Kidney glomerular epithelial cell (primary cell): ENCODE measurements at places on chromosomes 7 and 10.

GRCh38 chr7:135238112-135238744, 4.6 kb downstream of the STRA8 start:
- no peak for DNase-seq

- no peak for DNase-seq
Measured at GRCh38 chr7:43750016-43750887, 8.2 kb upstream of the BLVRA start.

DNA sequence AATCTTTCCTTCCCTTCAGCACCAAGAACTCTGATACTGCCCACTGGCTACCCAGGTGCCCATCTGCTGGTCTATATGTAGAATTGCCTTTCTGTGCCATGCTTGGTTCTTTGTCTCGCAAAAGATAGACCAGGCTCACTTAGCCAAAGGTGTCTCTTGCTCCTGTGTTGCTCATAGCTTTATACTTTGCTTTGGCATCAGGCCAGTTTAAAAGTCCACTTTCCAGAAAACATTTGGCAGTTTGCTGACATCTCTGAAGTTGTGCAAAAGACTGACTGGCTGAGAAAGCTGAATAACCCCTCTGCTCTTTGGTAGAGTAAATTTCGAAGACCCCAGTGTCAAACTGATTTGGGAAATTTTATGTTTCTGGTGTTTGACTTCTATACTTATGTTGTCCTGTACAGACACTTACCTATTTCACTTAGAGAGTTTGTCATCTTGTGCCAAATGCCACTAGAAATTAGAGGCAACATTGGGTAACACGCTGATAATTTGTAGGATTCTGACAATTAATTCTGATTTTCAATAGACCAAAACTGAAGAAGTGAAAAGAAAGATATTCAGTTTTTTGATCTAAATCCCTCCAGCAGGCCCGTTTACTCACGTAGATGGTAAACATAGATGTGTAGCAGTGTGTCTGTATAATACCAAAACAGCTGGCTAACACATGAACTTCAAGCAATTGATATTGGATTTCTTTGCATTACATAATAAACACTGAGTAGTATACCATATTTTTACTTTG, 91.1 kb downstream of the CPED1 start:
- peak; percentile 7 for DNase-seq

GRCh38 chr7:27784399-27785053, 44.6 kb downstream of the TAX1BP1 start:
- DNase-seq, result peak; percentile 35

DNA sequence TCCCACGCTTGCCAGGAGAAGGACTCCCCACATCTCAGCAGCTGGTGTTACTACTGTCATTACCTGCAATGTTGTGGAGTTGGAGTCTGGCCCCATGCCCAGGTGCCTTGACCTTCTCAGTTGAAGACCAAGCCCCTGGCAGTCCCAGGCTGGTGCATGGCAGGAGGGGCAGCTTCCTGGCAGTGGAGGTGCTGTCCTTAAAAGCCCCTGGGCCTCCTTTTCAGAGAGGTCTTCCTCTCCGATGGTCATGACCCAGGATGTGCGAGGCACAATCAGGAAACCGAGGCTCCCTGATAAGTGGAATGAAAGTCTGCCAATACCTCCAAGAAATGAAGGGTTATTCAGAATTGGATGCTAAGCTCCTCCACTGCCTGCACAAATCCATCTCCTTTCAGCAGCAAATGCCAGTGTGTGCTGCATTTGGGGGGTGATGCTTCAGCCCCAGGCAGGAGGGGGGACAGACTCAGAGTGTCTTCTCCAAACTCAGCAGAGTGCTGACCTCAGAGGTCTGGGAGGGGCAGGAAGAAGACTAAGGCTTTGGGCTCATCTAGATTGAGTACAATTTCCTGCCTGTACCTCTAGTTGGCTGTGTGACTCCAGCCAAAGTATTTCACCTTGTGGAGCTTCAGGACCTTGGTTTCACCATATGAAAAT, 97.0 kb upstream of the DDC start:
- DNase-seq, result no peak

DNA sequence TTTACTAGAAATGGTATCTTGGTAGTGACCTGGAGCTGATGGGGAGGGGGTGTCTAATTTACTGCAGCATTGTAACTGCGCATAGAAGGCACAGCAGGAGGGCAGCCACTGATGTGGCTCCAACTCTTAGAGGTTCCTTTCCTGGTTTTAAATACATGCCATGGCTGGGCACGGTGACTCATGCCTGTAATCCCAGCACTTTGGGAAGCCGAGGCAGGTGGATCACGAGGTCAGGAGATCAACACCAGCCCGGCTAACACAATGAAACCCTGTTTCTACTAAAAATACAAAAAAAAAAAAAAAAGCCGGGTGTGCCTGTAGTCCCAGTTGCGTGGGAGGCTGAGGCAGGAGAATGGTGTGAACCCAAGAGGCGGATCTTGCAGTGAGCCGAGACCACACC, 19.2 kb upstream of the SEC61G start:
- no peak for DNase-seq

GRCh38 chr10:104935656-104936055, 294.6 kb downstream of the SORCS3 start:
- DNase-seq, result no peak

- DNase-seq, result no peak
Measured at GRCh38 chr10:48697821-48698764, 13.4 kb downstream of the WDFY4 start.

GRCh38 chr7:17022920-17023319, 141.1 kb upstream of the AGR3 start:
- DNase-seq, result no peak

DNA sequence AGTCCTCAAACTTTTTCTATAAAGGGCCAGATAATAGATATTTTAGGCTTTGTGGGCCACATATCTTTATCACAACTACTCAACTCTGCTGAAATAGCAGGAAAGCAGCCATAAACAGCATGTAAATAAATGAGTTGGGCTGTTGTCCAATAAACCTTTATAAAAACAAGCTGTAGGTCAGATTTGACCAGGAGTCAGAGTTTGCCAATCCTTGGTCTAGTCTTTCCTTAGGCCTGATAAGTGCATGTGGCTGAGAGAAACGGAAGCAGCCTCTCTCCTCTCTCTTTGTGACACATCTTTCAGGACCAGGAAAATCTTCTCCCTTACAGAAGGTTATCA, 724.5 kb downstream of the GRID1 start:
- peak; percentile 51 for DNase-seq

- DNase-seq, result no peak
Measured at GRCh38 chr7:51374936-51375335, 58.3 kb upstream of the COBL start.

DNA sequence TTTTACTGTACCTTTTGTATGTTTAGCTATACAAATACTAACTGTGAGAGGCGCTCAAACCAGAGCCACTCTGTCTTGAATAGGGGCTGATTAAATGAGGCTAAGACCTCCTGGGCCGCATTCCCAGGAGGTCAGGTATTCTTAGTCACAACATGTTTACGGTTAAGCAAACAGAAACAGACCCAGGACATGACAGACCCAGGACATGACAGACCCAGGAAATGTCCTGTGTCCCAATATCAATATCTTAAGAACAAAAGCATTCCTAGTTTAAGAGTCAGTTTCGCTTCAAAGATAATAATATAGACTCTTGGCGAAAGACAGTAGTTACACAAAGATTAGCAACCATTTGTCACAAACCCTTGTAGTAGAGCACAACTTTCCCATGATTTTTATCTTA, 304.5 kb downstream of the CCSER2 start:
- no peak for DNase-seq

GRCh38 chr10:69767793-69768192, 33.9 kb upstream of the COL13A1 start:
- no peak for DNase-seq

- no peak for DNase-seq
Measured at GRCh38 chr7:86209036-86209435, 434.7 kb upstream of the GRM3 start.

DNA sequence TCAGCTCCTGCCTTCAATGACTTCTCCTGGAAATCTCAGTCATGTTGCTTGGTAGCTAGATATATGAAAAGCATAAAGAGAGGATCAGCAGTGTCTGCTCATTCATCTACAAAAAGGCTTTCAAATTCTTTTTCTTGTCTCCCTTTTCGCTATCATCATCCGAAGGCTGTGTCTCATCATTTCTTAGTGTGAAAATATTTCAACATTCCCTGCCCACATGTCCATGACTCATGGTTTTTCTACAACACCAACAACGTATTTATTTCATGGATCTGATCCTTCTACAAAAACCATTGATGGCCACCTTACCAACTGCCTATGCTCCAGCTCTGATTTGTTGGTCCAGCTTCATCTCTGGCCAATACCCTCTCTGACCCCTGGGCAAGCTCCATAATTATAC, 472.5 kb upstream of the GHITM start:
- no peak for DNase-seq

- DNase-seq, result no peak
Measured at GRCh38 chr10:104485632-104486031, 132.0 kb downstream of the CFAP58 start.

- no peak for DNase-seq
Measured at GRCh38 chr10:4094751-4095150, 309.7 kb upstream of the KLF6 start.

DNA sequence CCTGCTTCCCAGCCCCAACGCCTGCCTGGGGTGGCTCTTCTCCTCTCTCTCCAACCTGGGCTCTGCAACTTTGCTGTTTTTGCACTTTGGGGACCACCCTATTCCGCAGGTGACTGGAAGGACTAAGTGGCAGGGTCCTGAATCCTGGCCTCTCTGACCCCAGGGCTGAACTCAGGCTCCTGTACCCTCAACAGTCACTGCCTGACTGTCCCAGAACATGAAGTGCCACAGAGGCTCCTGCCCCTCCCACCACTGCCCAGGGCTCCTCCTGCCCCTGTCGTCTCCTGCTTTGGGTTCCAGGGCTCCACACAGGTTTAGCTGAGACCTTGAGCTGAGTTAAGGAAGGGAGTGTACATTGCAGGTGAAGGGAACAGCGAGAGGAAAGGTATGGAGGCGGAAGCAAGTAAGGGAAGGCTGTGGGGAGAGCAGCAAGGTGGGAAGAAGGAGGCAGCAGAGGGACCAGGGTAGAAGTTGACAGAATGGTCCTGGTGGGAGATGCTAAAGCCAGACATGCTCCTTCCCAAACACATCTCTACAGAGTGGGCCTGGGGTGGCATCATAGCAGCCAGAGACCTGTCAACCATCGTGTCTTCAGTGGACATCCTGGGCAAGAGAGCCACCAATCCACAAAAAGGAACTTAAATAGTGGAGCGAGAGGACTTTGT, 5.7 kb upstream of the GRID1 start:
- DNase-seq, result no peak

GRCh38 chr10:119502209-119502608, 40.3 kb downstream of the RGS10 start:
- no peak for DNase-seq

DNA sequence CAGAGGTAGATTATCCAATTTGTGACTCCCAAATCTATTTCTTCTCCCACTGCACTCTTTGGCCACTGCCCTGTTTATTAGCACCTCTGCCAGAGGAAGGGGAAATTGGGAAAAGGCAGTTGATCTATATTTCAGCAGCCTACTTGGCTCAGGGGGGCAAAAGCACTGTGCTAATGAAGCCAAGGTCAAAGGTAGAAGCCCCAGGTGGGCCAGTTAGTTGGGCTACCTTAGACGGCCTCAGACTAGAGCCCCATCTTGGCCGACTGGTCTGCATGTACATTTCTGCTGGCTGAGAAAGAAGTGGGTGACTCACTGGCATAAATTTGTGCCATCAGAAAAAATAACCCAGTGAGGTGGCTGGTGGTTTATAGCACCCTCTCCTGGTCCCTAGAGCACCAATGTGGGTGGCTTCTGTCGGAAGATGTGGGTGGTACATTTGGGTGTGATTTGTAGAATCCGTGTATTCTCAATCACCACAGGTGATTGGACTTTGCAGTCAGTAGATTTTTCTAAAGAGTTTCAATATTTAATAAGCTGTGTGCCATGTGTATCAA, 293.3 kb upstream of the MKI67 start:
- DNase-seq, result no peak

- DNase-seq, result no peak
Measured at GRCh38 chr10:16360001-16360400, 76.8 kb upstream of the PTER start.

GRCh38 chr7:27611059-27611458, 51.6 kb downstream of the HIBADH start:
- no peak for DNase-seq

GRCh38 chr7:101104799-101105198, 19.5 kb downstream of the TRIM56 start:
- no peak for DNase-seq
